Body of pancreas (tissue), 4 donors: ENCODE measurements at places on chromosomes 16 and 17.
A peak's percentile ranks its signal among the peaks of the same experiment; 100 is the strongest.

DNA sequence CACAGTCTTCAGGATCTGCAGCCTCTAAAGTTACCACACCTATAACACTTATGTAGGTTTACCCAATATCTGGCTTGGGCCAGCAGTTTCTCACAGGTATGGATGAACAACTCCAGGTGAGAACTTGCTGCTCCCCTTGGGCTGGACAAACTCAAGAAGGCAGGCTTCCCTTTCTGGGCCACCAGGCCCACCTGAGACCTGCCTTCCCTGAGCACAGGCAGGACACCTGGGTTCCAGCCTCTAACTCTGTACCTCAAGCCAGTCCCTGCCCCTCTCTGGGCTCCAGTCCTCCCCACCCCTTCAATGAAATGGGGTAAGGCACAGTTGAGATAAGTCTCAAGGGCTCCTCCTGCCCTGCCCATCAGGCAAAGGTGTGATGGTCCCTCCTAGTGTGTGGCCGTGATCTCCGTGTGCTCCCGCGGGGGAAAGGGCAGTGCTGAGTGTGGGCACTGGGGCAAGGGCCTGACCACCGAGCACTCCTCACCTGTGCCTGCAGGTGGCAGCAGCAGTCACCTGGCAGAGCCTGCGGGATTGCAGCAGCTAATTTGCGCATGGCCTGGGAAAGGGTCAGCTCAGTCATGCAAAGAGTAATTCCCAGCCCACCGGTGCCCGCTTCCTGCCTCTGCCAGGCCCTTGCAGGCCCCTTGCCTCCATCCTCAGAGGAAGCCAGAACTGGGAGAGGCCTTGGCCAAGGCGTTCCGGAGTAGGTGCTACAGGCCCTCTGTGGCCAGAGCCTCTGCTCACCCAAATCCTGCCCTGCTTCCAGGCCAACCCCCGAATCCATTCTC, 28.2 kb upstream of the ADGRG1 start:
- peak; percentile 85 for DNase-seq

DNA sequence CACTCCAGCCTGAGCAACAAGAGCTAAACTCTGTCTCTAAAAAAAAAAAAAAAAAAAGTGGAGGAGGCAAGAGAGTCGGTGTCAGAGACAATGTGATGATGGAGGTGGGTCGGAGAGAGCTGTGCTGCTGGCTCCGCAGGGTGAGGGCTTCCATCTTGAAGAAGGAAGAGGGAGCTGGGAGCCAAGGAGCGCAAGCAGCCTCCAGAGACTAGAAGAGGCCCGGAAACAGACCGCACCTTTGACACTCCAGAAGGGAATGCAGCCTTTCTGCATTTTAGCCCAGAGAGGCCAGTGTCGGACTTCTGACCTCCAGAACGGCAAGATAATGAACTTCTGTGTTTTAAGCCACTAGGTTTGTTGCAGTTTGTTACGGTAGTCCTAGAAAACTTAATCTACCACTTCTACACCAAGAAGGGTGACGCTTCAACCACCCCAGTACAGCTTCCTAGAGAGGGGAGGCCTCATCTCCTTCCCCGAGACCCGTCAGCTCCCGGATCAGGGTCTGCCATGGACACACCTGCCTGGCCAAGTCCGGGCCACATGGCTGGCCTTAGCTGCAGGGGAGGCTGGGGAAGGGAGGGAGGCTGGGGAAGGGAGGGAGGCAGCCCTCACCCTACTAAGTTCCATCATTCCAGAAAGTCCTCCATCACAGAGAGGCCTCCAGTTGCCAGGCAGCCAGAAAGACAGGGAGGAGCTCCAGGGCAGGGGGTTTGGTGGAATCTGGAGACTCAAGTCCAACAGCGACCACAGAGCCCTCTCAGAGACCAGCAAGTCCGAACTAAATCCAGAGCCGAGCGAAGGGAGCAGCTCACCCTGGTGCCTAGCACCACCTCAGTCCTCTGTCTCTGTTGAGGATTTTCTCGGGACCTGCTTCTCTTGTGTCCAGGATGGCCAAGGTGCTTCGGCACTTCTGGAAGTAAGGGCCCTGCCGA, 13.2 kb upstream of the RBFOX3 start:
- peak; percentile 7 for DNase-seq

DNA sequence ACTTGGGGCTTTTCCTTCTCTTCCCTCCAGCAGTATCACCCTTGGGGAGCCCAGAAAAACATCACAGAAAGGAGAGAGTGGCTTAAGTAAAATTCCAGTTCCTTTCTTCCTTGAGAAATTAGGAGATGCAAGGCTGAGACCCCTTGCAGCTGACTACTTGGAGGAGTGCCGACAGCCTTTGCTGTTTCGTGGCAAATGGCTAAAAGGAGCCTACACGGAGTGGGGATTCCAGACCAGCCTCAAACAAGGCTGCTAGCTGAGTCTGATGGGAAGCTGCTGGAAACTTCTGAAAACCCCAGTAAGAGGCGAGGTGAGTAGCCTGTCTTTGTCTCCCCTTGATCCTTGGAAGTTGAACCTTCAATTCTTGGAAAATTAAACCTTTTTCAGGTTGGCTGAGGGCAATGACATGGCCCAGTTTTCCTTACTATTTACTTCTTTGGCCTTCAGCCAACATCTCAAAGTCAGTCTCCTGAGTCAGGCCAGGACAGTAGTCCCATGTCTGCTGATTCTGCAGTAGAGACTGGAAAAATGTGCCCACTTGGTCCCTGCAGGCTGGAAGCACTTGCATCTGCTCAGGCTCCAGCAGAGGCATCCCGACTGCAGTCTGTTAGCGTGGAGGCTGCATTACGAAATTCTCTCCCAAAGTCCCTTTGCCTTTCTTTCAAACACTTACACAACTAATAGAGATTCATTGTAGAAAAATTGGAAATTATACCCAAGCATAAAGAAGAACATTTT, 23.4 kb downstream of the SMIM36 start:
- no peak for DNase-seq

DNA sequence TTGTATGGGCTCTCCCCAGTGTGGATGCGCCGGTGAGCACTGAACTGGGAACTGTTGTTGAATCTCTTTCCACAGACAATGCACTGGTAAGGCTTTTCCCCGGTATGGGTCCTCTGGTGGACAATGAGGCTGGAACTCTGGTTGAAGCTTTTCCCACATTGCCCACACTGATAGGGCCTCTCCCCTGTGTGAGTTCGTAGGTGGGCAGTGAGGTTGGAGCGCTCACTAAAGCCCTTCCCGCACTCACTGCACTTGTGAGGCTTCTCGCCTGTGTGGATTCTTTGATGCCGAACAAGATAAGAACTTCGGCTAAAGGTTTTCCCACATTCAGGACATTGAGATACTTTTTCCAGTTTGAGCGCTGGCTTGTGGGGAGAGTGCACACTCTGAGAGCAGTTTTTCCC, 17.8 kb downstream of the ZSCAN32 start:
- DNase-seq = no peak

GRCh38 chr16:64437706-64438324, 684.0 kb downstream of the CDH11 start:
- DNase-seq = no peak

DNA sequence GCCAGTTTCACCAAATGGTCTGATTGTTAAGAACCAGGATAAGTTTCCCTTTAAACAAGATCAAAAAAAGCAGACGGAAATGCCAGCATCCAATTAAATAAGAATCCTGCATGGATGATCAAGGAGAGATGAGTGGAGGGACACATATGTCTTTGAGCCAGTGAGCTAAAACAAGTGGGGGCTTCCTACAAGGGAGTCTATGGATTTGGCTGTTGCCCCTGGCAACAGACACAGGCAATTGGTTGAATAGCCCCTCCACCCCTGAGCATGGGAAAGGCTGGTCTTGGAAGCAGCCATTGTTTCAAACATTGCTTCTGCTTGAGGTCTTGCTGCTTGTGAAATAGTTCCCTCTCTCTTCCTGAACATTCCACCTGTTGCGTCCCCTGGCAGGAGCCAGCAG, 374.7 kb upstream of the ERCC4 start:
- no peak for DNase-seq

DNA sequence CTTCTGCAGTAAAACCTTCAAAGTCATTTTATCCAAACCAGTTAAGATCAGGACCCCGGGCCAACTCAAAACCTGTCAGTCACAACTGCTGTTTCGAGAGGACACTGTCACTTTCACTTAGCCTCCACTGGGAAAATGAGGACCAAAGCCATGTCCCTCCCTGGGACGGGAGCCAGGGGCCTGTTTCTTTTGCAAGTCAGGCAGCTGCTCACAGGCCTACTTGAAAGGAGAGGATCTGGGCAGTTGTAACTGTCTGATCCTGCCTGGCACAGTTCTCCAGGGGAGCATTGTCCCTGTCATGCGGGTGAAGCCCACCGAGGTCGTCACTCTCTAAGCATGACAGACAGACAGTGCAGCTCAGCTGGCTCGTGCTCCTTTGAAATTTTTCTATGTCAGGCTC, 276.2 kb downstream of the NPIPA8 start:
- DNase-seq = no peak

DNA sequence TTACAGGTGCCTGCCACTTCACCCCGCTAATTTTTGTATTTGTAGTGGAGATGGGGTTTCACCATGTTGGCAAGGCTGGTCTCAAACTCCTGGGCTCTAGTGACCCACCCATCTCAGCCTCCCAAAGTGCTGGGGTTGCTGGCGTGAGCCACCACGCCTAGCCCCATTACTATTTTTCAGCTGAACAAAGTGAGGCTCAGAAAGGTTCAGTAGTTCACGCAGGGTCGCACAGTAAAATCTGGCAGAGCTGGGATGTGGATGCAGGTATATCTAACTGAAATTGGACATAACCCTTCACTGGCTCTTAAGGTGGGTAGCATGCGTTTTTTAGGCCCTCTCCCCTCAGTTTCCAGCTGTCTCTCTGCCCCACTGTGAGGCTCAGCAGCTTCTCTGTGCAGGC, 7.2 kb downstream of the AQP8 start:
- DNase-seq = no peak

- no peak for DNase-seq
Observed at GRCh38 chr17:69818467-69818866, 256.6 kb upstream of the KCNJ16 start.

DNA sequence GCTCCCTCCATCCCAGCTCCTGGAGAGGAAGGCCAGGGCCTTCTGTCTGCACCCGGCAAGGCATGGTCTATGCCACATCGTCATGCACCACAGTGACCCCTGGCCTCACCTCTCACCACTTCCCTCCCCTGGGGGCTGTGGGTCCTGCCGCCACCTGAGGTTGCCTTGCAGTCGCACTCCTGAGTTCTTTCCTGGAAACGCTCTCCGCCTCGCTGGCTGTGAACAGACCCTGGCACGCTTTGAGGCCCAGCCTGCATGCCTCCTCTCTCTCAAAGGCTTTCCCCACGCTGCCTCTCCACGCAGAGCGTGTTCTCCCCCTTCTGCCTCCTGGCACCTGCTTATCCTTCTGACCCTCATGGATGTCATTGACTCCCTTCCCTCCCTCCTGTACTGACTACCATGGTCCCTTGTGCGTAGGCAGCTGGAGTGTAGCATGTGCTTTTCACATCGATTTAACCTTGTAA, 45.4 kb downstream of the SEC14L1 start:
- DNase-seq = peak; percentile 24

DNA sequence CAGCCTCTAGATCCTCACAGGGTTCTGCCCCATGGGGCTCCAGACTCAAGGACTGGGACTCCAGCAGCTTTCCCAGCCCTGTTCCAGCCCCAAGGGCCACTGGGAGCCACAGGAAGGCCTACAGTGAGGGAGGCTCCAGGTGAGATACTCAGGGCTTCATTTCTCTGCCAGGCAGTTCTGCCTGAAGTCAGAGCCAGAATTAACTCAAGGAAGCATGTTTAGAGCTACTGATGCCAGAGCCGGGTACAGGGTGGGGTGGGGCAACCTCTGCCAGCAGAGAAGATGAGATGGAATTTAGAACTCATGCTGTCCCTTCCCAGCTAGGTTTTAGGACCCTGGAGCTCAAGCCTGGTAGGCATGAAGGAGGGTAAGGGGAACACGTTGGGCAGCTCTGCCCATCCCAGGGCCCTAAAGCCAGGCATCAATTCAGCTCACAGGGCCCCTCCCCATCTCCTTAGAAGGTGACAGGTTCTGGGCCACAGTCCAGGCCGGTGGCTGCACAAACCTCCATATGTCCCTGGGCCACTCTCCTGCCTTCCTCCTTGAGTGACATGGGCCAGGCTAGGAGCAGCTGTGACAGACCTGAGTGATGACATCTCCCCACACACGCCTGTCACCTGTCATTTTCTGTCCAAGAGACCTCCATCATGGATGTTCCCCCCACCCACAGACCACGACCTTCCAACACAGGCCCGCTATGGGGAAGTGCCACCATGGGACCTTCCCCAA, 24.5 kb upstream of the SPPL2C start:
- DNase-seq = no peak

DNA sequence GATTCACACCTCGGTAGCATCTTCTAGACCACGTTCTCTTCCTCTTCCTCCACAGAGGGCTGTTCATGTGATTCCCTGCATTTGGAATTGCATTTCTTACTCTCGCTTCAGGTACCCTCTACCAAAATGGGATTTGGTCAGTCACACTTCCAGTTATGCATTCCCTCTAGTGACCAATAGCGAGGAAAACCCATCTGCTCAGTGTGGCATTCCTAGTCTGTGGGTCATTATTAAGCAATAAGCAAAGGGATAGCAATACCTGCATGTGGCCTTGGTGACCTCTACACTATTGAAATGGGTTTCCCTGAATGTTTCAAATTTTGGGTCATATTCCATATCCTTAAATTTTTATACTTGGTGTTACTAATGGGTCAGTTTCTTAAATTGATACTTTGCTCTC, 401 bp upstream of the KRTAP4-5 start:
- no peak for DNase-seq

- no peak for DNase-seq
Observed at GRCh38 chr16:22093996-22094395, 1.7 kb downstream of the VWA3A start.

GRCh38 chr17:82092628-82092994, 5.4 kb downstream of the FASN start:
- no peak for DNase-seq

- peak; percentile 86 for DNase-seq
Observed at GRCh38 chr16:57677622-57678369, 9.7 kb downstream of the ADGRG3 start.

- DNase-seq = no peak
Observed at GRCh38 chr17:19759568-19760549, 11.8 kb upstream of the ALDH3A1 start.

GRCh38 chr17:49461580-49461979, 33.5 kb upstream of the NGFR start:
- DNase-seq = no peak

- peak; percentile 31 for DNase-seq
Observed at GRCh38 chr16:79897453-79898146, 297.1 kb upstream of the MAF start.

DNA sequence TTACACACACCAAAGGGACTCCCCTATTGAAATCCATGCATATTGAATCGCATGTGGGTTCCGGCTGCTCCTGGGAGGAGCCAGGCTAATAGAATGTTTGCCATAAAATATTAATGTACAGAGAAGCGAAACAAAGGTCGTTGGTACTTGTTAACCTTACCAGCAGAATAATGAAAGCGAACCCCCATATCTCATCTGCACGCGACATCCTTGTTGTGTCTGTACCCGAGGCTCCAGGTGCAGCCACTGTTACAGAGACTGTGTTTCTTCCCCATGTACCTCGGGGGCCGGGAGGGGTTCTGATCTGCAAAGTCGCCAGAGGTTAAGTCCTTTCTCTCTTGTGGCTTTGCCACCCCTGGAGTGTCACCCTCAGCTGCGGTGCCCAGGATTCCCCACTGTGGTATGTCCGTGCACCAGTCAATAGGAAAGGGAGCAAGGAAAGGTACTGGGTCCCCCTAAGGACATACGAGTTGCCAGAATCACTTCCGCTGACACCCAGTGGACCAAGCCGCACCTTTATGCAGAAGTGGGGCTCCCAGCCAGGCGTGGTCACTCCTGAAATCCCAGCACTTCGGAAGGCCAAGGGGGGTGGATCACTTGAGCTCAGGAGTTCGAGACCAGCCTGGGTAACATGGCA, 2.2 kb downstream of the GAA start:
- no peak for DNase-seq

- peak; percentile 81 for DNase-seq
Observed at GRCh38 chr16:67279296-67280089, at the start of gene PLEKHG4. PLEKHG4 (plus strand) TSS chr16:67279532; CDS start chr16:67280045, 513 bp downstream.

- no peak for DNase-seq
Observed at GRCh38 chr17:37543637-37544052, 54.0 kb downstream of the DUSP14 start.
